Forelimb muscle (tissue), 1 donor: ENCODE measurements at places on chromosomes 4 and X.
A peak's percentile ranks its signal among the peaks of the same experiment; 100 is the strongest.

- no peak for DNase-seq
Measured at GRCh38 chrX:130263016-130263415, 5.7 kb downstream of the ZNF280C start.

- DNase-seq, result peak; percentile 49
Measured at GRCh38 chr4:88219099-88219498, 60.7 kb upstream of the ABCG2 start.

DNA sequence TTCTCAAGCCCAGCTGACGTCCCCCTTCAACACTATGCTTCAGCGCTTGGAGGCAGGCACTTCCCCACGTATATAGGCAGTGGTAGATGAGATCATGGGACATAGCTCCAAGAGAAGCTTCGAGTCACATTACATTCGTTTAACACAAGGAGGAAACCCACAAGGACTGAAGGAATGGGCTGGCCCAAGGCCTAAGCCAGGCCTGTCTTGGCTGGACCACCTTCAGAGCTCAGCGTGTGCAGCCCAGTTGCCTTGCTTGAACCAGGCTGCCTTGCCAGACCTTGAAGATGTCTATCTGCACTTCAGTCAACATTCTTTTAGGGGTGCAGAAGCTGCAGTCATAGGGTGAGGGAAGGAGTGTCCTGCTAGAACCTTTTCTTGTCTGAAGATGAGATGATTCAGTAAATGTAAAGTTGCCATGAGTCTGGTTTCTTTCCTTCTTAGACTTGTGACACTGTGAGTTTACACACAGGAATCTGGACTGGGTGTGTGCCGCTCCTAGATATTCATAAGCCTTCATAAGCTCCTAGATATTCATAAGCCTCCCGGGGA lies 144.1 kb upstream of the RBPJ start:
- peak; percentile 78 for DNase-seq

- no peak for DNase-seq
Measured at GRCh38 chr4:146183209-146183608, 7.7 kb downstream of the LSM6 start.

- DNase-seq, result no peak
Measured at GRCh38 chr4:184265546-184266351, 48.1 kb upstream of the ENPP6 start.

DNA sequence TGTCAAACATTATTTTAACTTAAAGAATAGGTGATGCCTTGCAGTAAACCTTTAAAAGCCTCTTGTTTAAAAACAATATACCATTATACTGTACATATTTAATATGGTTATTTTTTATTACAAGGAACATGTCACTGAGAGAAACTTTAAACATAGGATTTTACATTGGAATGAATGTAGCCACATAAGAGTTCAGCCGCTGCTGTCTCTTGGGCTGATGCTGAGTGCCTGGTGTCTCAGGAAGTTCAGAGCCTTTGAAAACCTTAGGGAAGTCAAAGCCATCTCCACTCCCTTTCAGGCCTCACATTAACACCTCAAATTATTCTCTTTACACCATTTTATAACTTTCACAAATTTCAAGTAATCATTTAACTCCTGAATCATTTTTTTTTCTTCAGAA lies 93.5 kb upstream of the DKK2 start:
- DNase-seq, result no peak

DNA sequence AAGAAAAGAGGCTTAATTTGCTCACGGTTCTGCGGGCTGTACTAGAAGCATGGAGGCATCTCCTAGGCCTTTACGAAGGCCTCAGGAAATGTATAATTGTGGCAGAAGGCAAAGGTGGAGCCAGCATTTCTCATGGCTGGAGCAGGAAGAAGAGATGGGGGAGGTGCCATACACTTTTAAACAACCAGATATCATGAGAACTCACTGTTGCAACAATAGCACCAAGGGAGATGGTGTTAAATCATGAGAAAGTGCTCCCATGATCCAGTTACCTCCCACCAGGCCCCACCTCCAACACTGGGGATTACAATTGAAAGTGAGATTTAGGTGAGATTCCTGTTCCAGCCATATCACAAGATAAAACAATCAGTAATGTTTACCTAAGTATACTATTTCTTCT lies 45.5 kb downstream of the MTHFD2L start:
- DNase-seq, result no peak

- no peak for DNase-seq
Measured at GRCh38 chr4:27145597-27145996, 285.0 kb downstream of the STIM2 start.

- DNase-seq, result no peak
Measured at GRCh38 chr4:100062921-100063320, 112.8 kb upstream of the H2AZ1 start.

GRCh38 chr4:52249581-52249980 lies 198.5 kb downstream of the SPATA18 start:
- no peak for DNase-seq

- no peak for DNase-seq
Measured at GRCh38 chrX:46634577-46634976, 61.0 kb downstream of the CHST7 start.

DNA sequence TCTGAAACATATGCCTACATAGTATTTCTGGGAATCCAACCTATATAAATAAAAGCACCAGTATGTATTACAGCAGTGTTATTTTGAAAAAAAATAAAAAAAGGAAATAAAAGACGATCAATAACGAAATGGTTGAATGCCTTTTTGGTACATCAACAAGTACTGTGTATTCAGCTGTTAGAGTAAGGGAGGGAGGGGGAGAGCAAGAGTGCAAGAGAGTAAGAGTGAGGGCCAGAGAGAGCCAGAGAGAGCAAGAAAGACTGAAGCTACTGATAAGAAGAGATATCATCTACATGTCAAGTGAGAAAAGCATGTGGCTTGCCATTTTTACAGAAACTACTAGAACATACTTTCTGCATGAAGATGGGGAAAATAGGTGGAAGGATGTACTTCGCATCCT lies 1.8 kb downstream of the SPIN4 start:
- no peak for DNase-seq

DNA sequence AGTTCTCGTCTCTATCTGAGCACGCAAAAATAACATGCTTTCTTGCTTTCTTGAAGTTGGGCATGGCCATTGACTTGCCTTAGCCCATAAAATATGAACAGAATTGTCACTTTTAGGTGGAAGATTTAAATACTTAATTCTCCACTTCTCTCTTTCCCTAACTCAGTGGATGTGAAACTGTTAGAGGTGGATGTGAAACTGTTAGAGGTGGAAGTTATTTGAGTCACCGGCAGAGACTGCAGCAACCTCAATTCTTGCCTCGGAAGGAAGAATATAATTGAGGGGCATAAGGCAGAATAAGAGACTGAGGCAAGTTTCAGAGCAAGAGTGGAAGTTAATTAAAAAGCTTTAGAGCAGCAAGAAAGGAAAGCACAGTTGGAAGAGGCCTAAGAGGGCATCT lies 2.8 kb upstream of the PARM1 start:
- no peak for DNase-seq

DNA sequence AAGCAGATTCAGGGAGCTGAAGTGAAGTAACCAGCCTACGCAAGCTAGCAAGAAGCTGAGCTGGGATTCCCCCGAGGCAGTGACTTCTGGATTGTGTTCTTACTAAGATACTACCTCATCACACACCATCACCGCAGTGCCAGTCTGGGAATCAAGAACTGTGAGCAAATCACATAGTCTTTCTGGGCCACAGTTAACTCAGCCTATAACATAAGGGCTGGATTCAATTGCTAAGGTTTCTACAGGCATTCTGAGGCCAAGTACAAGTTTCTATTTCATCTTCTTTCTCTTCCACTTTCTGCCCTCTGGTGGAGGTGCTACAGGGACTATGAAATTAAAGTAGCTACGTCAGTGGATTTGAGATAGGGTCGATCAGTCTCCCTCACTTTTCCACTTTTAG lies 1.4 kb upstream of the CORIN start:
- DNase-seq, result no peak

- DNase-seq, result no peak
Measured at GRCh38 chr4:107993969-107994368, 4.3 kb downstream of the HADH start.

GRCh38 chrX:11566173-11566572 lies 99.5 kb downstream of the ARHGAP6 start:
- no peak for DNase-seq

- DNase-seq, result no peak
Measured at GRCh38 chr4:180333162-180333561, 1910.0 kb upstream of the TENM3 start.

DNA sequence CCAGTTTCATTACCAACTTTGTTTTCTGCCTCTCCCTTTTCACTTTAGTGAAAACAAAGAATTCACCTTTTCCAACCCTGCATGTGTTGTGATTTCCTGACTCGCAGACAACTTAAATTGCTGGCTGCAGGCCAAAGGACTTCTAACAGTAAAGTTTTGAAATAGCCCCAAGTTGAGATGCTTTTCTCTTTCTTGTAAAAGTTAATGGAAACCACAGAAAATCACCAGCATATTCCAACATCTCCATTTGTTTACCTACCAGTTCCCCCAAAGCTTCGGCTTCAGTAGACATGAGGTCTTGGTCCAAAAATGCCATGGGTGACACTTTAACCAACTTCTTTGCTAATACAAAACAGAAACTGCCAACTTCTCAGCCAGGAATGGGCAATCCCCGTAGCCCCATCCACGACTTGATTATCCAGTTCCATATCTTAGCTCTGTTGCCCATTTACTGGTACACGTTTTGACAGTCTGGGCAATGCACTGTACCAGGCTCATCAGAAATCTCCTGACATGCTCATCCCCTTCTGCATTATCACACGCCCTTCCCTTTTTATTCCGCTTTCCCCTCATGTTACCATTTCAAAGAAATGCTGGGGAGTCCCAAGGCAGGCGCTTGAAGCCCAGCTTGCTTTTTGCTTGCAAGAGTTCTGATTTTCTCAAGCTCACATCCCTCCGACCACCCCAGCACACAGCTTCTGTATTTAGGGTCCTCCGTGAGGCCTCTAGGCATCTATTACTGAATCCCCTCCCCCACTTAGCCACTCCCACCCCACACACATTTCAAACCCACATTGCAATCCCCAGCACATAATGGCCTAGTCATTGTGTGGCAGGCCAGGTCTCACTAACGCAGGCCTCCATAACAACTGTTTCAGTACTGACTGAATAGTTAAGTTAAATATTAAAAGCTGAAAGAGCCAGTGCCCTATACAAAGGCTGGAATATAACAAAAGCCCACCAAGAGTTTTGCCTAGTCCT lies 137.9 kb upstream of the S100G start:
- no peak for DNase-seq

DNA sequence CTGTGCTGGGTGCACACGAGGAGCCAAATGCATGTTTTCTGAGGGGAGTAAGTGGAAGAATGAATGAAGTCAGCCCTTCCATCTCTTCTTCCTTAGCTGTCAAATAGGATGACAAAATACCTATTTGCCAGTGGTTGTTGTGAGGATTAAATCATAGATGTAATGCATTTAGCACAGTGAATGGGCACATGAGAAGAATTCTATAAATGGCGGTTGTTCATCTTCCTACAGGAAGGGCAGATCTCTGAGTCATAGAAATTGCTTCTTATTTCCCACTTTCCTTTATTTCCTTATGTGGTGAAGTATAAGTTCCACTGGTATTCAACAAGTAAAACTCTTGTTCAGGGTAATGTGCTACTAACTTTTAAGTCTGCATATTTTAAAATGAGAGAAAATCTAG lies 83.1 kb downstream of the SORBS2 start:
- DNase-seq, result no peak

- no peak for DNase-seq
Measured at GRCh38 chrX:46917622-46918021, 5.4 kb downstream of the JADE3 start.

- DNase-seq, result no peak
Measured at GRCh38 chr4:24368801-24369200, 215.6 kb downstream of the DHX15 start.

DNA sequence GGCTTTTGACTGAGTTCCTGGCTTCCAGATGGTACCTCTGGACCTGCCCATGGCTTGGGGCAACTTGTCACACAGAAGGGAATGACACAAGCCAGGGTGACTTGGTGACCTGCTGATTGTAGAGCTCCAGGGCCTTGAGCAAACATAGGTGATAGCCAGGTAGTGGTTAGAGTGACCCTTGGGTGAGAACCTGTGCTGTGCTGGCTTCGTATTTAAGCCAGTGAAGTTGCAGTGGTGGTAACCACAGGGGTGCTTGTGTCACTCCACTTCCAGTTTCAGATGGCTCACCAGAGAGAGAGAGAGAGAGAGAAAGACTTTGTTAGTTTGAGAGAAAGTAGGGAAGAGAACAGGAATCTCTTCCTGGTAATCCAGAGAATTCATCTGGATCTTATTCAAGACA lies 471.6 kb downstream of the ZIC3 start:
- DNase-seq, result no peak

GRCh38 chr4:87225936-87226335 lies 5.5 kb upstream of the KLHL8 start:
- DNase-seq, result no peak

- no peak for DNase-seq
Measured at GRCh38 chr4:14182148-14182547, 554.6 kb upstream of the BOD1L1 start.

DNA sequence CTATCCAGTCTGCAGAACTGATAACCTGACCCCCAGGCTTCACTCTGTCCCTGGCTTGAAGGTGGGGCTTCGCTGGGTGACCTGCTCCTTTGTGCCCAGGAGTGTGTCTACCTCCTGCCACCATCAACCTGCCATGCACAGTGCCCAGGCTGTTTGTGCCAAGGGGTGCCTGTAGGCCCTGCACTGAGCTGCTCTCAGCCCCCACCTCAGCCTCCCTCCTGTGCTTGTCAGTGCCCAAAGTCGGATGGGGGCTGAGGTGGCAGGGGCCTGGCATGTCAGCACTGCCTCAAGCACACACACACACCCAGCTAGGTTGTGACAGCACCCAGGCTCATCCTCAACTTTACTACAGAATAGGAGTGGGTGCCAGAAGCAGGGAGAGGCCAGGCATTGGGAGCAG lies 23.5 kb downstream of the SPCS3 start:
- DNase-seq, result no peak

GRCh38 chrX:143934542-143934941 lies 50.7 kb downstream of the UBE2NL start:
- no peak for DNase-seq

DNA sequence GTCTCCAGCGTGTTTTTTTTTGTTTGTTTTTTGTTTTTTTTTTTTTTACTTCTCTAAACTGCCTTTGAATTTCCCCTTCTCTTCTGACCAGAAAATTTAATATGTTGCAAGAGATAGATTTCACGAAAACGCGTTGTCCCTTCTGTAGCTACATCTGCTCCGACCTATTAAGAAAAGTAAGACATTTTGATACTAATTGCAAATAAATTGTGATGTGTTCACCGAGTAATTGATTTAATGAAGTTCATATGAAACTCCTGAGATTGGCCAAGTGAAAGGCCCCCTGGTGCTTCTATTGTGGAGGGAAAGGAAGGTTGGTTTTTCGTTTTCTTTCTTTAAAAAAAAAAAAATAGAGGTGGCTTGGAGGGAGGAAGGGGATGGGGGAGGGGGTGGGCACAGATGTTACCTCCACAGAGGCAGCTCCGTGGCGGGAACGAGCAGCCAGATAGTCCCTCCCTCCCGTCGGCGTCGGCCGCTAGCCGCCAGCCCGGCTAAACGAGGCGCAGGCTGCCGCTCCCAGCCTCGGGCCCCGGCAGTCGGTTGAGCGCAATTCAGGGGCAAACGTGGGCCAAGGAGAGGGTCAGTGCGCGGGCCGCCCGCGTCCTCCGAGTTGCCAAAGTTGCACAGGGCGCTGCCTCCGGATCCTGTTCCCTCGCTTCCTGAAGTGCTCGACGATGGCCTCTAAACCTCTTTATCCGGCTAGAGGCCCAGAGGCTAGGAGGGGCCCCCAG lies 139.1 kb upstream of the ZIC3 start:
- no peak for DNase-seq
